ENCODE measurements at places on chromosomes 3 and 15. TPM values are rescaled to one million over a fixed set of nuclear protein-coding genes. Genes with fewer than 3 reads are reported as not detected.

- DNase-seq, result no peak
- H3K27ac ChIP-seq, result no peak overlapping the region
- H3K4me1 ChIP-seq, result peaks cover 7% of the 10 kb centered on the region
Measured at GRCh38 chr3:177287231-177287630, 89.9 kb upstream of the TBL1XR1 start.

GRCh38 chr3:104206925-104207324 lies 1159.8 kb upstream of the ALCAM start:
- H3K36me3 ChIP-seq, result no peaks in the 10 kb centered on the region
- no peak overlapping the region for H3K4me3 ChIP-seq
- DNase-seq, result no peak
- H3K27me3 ChIP-seq, result no peaks in the 10 kb centered on the region
- H3K27ac ChIP-seq, result no peak overlapping the region

- H3K27ac ChIP-seq, result no peak overlapping the region
- H3K36me3 ChIP-seq, result no peaks in the 10 kb centered on the region
- H3K4me1 ChIP-seq, result no peaks in the 10 kb centered on the region
- H3K4me3 ChIP-seq, result no peak overlapping the region
Measured at GRCh38 chr15:31285772-31286261, 40.8 kb upstream of the KLF13 start.

GRCh38 chr15:29111705-29112281 lies 157.8 kb downstream of the NSMCE3 start:
- H3K27me3 ChIP-seq, result no peaks in the 10 kb centered on the region
- H3K27ac ChIP-seq, result no peak overlapping the region
- H3K4me3 ChIP-seq, result no peak overlapping the region
- H3K36me3 ChIP-seq, result no peaks in the 10 kb centered on the region

- no peaks in the 10 kb centered on the region for H3K4me1 ChIP-seq
- DNase-seq, result no peak
Measured at GRCh38 chr3:116097226-116097625, 348.1 kb downstream of the LSAMP start.

DNA sequence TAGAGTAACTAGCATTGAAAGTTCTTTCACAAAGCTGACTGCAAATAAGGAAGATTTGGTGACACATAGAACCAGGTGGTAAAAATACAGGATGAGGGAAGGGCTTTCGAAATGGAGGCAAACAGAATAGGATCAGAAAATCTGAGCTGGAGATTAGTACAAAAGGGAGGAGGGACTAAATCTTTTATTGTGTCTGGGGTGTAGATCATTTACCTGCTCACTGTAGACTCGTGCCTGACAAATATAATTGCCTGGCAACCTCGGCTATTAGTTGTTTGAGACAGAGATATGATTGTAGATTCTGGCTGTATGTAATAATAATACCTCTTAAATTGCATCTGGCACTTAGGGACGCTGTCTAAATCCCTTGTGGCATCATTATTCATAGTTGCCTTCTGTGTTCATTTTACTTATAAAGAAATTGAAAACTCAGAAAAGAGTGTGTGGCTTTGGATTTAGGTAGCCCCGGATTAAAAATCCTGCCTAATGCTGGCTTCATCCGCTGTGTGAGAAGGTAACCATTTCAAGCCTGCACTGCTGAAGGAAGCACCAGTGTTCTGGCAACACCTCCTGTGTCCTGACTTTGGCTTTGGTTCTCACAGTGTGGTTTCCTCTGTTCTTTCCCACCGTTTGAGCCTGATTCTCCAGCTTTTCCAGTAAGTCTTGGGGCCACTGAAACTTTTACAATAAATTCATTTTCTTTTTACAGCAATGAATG lies 25.0 kb upstream of the GPR160 start:
- no peaks in the 10 kb centered on the region for H3K27me3 ChIP-seq
- H3K27ac ChIP-seq, result no peak overlapping the region
- no peaks in the 10 kb centered on the region for H3K36me3 ChIP-seq
- DNase-seq, result no peak

DNA sequence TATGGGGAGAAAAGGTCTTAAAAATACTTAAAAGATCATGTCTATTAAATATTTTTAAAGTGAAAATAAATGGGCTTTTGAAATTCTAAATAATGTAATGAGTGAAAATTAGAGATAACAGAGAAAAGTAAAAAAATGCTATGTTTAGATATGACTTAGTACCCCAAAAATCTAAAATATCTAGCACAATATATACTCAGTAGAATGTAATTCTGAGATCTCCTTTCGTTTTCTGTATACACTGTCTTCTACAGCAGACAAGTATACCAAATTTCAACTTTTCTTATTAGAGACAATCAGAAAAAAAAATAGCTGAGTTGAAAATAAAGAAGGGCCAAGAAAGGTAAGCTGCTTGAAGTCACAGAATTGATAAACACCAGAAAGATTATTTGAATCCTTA lies 140.8 kb downstream of the ADAM10 start:
- H3K36me3 ChIP-seq, result peaks cover 13% of the 10 kb centered on the region
- no peaks in the 10 kb centered on the region for H3K27me3 ChIP-seq
- H3K4me1 ChIP-seq, result peaks cover 9% of the 10 kb centered on the region
- peak overlapping the region; percentile 3 for H3K27ac ChIP-seq
- H3K4me3 ChIP-seq, result no peak overlapping the region

DNA sequence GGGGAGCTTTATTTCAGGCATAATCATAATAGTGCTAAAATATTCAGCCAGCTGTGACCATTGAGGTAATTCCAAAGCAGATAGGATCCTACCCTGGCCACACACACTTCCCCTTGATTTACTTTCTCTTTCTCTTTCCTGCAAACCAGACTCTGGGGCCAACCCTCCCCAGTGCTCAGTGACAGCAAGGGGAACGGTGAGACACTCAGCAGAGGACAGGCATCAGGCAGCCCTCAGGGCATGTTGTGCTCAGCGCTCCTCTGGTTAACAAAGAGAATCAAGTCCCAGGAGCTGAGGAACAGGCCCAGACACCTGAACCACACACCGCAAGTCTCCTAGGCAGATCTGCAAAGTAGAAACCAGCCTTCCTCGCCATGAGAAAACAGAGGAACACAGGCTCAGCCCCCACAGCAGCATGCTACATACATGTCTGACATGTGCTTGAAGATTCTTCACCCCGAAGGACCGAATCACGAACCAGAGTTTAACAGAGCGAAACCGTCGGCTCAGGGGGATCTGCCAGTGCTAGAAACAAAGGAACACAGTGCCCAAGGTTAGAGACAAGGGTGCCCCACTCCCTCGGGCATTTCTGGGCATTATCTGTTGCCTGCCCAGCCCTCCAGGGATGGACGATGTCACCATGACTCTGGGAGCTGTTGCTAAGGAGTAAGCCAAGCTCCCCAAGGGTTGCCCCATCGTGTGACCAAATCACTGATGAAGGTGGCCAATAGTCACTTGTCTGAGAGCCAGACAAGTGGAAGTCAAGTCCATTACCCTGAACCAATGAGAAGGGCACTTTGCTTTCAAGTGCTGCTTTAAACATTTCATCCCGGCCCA lies 17.5 kb downstream of the HDC start:
- H3K4me1 ChIP-seq, result peaks cover 16% of the 10 kb centered on the region
- DNase-seq, result peak; percentile 32
- no peaks in the 10 kb centered on the region for H3K27me3 ChIP-seq
- no peak overlapping the region for H3K27ac ChIP-seq
- H3K36me3 ChIP-seq, result no peaks in the 10 kb centered on the region
- H3K4me3 ChIP-seq, result peak overlapping the region; percentile 17

GRCh38 chr3:146557745-146558144 lies 13.3 kb upstream of the PLSCR1 start:
- H3K4me1 ChIP-seq, result no peaks in the 10 kb centered on the region
- H3K4me3 ChIP-seq, result no peak overlapping the region
- no peak overlapping the region for H3K27ac ChIP-seq

GRCh38 chr15:80972276-80972675 lies 17.3 kb downstream of the MESD start:
- no peak for DNase-seq
- no peak overlapping the region for H3K27ac ChIP-seq
- H3K4me1 ChIP-seq, result peaks cover under 1% of the 10 kb centered on the region
- no peaks in the 10 kb centered on the region for H3K36me3 ChIP-seq
- no peaks in the 10 kb centered on the region for H3K27me3 ChIP-seq

- H3K4me3 ChIP-seq, result peak within 1 kb of the TSS; percentile 71
- peak within 1 kb of the TSS; percentile 92 for H3K27ac ChIP-seq
- H3K4me1 ChIP-seq, result peaks cover 40% of the 10 kb centered on the region
- DNase-seq, result peak; percentile 96
Measured at GRCh38 chr15:101652098-101652785, at the start of gene TM2D3. Gene TM2D3 (minus strand): TSS chr15:101652381. CDS start chr15:101652361, 20 bp downstream.

DNA sequence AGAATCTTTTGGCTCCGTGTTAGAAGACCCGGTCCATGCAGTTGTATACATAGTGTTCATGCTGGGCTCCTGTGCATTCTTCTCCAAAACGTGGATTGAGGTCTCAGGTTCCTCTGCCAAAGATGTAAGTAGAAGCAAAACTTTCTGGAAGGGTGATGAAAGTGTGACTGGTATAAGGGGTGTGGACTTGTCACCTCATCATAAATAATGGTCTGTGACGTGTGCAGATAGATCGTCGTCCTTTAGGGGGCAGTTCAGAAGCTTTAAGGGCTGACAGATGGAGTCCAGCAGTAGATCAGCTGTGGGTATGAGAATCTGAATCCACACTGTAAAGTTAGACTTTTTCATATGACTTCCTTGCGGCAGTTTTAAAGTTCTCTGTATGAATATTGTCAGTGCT lies 15.3 kb downstream of the SEC61A1 start:
- no peaks in the 10 kb centered on the region for H3K27me3 ChIP-seq
- no peak for DNase-seq
- no peak overlapping the region for H3K4me3 ChIP-seq
- peaks cover 69% of the 10 kb centered on the region for H3K36me3 ChIP-seq
- no peaks in the 10 kb centered on the region for H3K4me1 ChIP-seq

DNA sequence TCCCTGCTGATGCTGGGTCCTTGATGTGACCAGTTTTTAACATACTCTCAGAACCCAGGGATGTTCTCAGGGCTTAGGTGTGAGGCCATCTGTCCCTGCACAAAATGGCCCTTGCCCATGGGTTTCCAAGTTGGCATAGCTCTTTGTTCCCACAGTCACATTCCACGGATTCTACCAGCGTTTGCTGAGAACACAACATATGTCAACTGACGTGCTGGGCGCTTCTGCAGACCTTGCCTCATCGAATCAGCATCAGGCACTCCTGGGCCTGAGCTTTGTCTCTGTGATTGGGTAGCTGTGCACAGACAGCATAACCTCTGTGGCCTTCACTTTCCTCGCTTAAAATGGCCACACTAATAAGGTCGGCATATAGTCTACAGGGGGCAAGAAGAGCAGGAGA lies 69.0 kb downstream of the MGLL start:
- no peak overlapping the region for H3K4me3 ChIP-seq
- H3K27ac ChIP-seq, result no peak overlapping the region
- no peaks in the 10 kb centered on the region for H3K36me3 ChIP-seq

DNA sequence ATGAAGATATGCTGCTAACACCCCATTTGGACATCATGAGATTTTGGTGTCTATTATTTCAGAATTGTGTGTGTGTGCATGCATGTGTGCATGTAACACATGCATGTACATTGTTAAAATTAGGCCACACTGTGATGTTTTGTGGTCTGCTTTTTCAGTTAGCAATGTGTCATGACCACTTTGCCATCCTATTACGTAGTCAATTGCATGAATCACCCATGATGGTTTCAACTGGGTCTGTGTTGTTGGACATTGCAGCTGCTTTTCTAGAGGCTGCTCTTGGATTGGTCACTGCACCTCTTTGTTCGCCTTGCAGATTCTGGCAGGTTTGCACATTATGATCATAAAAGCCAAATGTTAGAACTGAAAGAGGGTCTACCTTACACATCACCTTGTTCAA lies 101.0 kb upstream of the THBS1 start:
- no peaks in the 10 kb centered on the region for H3K27me3 ChIP-seq
- DNase-seq, result no peak
- no peaks in the 10 kb centered on the region for H3K4me1 ChIP-seq

GRCh38 chr15:66617137-66618090 lies 51.6 kb upstream of the LCTL start:
- H3K27me3 ChIP-seq, result no peaks in the 10 kb centered on the region
- no peak for DNase-seq
- no peak overlapping the region for H3K4me3 ChIP-seq
- peaks cover 3% of the 10 kb centered on the region for H3K4me1 ChIP-seq

GRCh38 chr3:115099134-115099985 lies 47.7 kb downstream of the ZBTB20 start:
- no peak for DNase-seq
- H3K4me3 ChIP-seq, result peak overlapping the region; percentile 23
- H3K27ac ChIP-seq, result no peak overlapping the region
- H3K4me1 ChIP-seq, result peaks cover 16% of the 10 kb centered on the region

DNA sequence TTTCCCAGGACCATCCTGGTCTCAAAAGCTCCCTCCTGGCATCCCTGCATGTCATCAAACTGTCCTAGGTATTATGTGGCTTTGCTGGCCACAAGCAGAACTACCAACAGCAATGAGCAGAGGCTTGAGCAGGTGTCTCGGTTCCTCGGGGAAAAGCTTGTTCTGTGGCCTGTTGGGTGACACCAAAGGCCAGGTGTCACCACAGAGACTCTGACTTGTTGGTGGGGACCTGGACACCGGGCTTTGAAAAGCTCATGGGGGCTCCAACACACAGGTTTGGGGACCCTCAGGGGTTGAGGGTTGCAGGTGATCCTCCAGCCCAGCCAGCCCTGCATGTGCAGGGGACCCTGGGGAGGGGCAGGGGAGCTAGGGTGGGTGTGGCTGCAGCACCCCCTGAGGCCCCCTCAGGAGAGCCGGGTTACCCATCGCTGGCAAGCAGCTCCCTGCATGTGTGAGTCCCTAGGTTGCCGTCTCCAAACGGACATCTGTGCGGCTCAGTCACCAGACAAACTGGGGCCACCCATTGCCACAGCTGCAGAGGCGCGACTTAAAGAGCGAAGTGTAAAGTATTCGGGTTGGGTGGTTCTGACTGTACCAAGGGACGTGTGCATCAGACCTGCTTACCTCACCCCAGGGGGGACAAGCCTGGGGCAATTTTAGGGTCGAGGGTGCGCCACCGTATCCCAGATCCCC lies 140.1 kb downstream of the CHSY1 start:
- no peaks in the 10 kb centered on the region for H3K27me3 ChIP-seq
- H3K27ac ChIP-seq, result no peak overlapping the region
- no peaks in the 10 kb centered on the region for H3K4me1 ChIP-seq
- no peak overlapping the region for H3K4me3 ChIP-seq
- no peak for DNase-seq
- no peaks in the 10 kb centered on the region for H3K36me3 ChIP-seq

GRCh38 chr3:32685543-32686185 lies 676 bp downstream of the CNOT10 start:
- no peaks in the 10 kb centered on the region for H3K27me3 ChIP-seq
- no peaks in the 10 kb centered on the region for H3K36me3 ChIP-seq
- DNase-seq, result no peak
- peak overlapping the region; percentile 34 for H3K4me3 ChIP-seq

- H3K27ac ChIP-seq, result no peak overlapping the region
- H3K36me3 ChIP-seq, result no peaks in the 10 kb centered on the region
- peaks cover 7% of the 10 kb centered on the region for H3K4me1 ChIP-seq
- no peak overlapping the region for H3K4me3 ChIP-seq
- H3K27me3 ChIP-seq, result no peaks in the 10 kb centered on the region
- no peak for DNase-seq
Measured at GRCh38 chr3:106067711-106068110, 198.9 kb upstream of the CBLB start.

SYNM gene
- total RNA-seq, result 2.4 TPM

CLN6 gene
- total RNA-seq, result 69.1 TPM

GOLGA6L10 gene
- total RNA-seq, result 0.96 TPM

SLC27A2 gene
- 16.6 TPM for total RNA-seq

NUSAP1 gene
- total RNA-seq, result 100 TPM

HESX1 gene
- not detected for total RNA-seq

AGBL1 gene
- not detected for total RNA-seq

SLC24A5 gene
- total RNA-seq, result not detected

Measured in CD8-positive, alpha-beta memory T cell (primary cell).